ENCODE measurements at places on chromosomes 1 and 21. TPM values are rescaled to one million over a fixed set of nuclear protein-coding genes. Genes with fewer than 3 reads are reported as not detected.

C1QB gene
- not detected for total RNA-seq

GRCh38 chr1:101520302-101520701 is 283.5 kb downstream of the S1PR1 start:
- DNase-seq = peak; percentile 2

DNA sequence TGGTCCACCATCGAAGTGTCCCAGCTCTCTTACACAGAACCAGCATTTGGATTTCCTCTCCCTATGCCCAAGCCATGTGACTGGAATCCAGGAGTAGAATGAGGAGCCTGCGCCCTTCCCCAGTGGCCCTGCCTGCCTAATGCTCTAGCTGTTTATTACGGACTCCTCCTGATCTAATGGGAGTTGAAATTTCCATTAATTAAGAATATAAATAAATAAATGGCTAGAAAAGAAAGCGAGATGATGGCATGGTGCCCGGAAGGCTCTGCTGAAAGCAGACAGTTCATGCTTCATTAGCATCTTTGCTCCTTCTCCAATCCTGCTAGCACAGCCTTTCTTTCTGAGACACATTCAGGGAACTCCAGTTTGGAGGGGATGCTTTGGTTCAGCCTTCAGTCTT is 216.2 kb downstream of the SEC16B start:
- DNase-seq = no peak

DNA sequence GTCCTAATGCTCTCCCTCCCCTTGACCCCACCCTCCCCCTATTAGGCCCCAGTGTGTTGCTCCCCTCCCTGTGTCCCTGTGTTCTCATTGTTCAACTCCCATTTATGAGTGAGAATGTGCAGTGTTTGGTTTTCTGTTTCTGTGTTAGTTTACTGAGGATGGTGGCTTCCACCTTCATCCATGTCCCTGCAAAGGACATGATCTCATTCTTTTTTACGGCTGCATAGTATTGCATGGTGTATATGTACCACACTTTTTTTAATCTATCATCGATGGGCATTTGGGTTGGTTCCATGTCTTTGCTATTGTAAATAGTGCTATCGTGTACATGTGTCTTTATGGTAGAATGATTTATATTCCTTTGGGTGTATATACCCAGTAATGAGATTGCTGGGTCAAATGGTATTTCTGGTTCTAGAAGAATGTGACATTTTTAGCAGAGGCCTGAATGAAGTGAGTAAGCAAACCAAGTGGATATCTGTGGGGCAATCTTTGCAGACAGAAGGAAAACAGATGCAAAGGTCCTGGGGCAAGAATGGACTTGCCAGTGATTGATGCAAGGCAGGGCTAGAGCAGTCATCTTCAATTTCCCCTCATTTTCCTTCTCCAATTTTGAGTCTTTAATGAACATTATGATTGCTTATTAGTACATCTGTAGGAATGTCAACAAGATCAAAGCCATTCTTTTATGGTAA is 50.2 kb downstream of the UBE4B start:
- no peak for DNase-seq

GRCh38 chr1:20440785-20441200 is 45.2 kb downstream of the CAMK2N1 start:
- peak; percentile 64 for DNase-seq

DNA sequence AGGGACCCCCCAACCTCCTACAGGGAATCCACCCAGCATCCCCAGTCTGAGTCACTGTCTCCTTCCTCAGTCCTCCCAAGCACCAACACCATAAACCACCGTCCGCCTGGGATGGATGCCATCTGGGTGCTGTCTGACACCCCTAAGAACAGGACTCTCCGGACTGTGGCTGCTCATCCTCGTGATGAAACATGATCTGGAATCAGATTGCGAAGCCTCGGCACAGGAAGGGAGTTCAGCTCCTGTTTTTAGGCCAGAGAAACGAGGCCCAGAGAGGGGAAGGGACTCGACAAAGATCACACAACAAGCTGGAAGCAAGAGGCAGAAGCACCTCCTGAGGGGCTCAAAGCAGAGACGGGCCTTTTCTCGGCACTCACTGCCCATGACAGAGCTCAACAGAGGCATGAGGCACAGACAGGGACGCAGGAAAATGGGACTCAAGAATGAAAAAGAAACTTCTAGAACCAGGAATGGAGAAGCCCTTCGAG is 8.4 kb downstream of the KCNN3 start:
- no peak for DNase-seq

NCF2 gene
- 8.6 TPM for total RNA-seq

DNA sequence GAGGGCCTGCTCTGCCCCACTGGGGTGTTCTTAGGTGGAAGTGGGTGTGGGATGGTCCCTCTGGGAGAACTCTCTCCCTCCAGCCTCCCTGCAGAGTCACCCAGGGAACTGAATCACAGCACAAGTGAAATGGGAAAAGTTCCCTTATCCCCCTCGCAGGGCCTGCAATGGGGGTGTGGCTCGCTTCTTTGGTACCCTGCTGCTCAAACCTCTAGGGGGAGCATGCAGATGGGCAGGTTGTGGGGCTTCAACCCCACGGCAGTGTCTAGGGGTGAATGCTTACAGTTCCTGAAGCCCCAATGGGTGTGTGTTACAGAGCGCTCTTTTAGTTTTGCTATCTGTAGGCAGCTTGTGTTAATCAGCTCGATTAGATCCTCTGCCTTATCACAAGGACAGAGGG is 59.0 kb upstream of the TINAGL1 start:
- DNase-seq = no peak

PROX1 gene
- total RNA-seq = 0.29 TPM
